GM13977 (cell line): ENCODE measurements at places on chromosomes 2 and 18.

DNA sequence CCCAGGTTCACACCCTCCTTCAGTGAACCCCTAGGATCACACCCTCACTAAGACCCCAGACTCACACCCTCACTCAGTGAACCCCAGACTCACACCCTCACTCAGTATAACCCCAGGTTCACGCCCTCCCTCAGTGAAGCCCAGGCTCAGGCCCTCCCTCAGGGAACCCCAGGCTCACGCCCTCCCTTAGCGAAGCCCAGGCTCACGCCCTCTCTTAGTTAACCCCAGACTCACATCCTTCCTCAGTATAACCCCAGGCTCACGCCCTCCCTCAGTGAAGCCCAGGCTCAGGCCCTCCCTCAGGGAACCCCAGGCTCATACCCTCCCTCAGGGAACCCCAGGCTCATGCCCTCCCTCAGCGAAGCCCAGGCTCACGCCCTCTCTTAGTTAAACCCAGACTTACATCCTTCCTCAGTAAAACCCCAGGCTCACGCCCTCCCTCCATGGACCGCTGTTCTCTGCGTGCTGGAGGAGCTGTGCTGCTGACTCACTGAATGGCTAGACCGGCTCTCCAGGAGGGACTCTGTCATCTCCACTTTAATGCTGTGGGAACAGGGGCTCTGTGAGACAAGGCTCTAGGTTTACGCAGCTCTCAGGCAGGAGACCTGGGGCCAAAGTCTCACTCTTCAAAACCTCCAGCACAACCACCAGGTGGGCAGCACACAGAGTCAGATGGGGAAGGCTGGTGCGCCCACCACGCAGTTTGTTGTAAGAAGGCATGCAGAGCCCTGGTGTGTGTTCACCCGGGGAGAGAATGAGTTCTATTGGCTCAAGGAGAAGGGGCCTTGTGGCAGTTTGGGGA lies 506.9 kb upstream of the MYT1L start:
- DNase-seq = no peak

- no peak for DNase-seq
Measured at GRCh38 chr2:27431395-27431794, 3.0 kb downstream of the NRBP1 start.

DNA sequence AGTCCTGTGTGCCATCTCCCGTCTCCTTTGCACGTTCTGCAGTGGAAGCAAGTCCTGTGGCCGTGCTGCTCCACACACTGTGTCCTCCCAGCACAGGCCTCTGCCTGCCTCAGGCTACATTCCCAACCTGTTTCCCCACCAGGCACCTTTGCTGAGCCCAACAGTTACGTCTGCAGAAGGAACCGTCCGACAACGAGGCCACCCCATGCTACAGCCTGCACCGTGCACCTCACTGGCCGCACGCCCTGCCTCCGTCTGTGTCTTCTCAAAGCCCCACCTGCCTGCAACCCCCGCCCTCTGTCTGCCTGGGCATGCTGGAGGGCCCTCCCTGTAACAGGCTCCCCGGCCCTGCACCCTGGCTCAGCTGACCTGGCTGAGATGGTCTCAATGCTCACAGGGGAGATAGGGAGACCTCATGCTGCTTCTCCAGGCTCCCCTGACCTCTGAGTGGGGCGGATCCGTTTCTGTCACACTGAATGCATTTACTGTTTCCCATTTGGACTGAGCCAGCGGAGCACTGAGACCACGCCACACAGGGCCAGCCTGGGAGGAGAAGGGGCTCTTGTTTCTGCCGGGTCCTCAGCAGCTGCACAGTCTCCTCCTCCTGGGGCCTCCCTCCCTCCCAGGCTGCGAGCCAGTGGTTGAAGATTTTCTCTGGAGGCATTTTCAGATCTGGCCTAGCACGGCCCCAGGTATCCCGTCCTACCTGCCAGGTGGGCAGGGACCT lies 109.1 kb upstream of the OTOS start:
- no peak for DNase-seq

- DNase-seq = no peak
Measured at GRCh38 chr2:233532971-233533370, 33.6 kb downstream of the USP40 start.
